ENCODE measurements at places on chromosomes 3 and 15.

GRCh38 chr3:32117320-32117719, 10.9 kb downstream of the GPD1L start:
- DNase-seq: no peak

GRCh38 chr15:90915216-90915807, 12.2 kb downstream of the MAN2A2 start:
- DNase-seq: no peak

DNA sequence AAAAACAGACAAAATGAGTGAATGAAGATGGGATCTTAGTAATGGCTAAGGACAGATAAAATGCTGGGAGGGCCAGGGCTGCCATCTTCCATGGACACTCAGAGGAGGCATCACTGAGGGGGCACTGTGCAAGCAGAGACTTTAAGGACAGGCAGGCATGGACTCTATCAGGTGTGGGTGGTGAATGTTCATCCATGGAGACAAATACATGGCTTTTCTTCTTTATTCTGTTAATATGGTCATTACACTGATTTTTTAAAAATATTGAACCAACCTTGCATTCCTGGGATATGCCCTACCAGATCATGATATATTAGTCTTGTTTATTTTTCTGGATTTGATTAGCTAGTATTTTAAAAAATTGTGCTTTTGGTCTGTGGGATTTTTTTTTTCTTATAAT, 12.2 kb downstream of the NUP210 start:
- no peak for DNase-seq

GRCh38 chr3:144187531-144188210, 216.0 kb downstream of the DIPK2A start:
- DNase-seq: no peak

DNA sequence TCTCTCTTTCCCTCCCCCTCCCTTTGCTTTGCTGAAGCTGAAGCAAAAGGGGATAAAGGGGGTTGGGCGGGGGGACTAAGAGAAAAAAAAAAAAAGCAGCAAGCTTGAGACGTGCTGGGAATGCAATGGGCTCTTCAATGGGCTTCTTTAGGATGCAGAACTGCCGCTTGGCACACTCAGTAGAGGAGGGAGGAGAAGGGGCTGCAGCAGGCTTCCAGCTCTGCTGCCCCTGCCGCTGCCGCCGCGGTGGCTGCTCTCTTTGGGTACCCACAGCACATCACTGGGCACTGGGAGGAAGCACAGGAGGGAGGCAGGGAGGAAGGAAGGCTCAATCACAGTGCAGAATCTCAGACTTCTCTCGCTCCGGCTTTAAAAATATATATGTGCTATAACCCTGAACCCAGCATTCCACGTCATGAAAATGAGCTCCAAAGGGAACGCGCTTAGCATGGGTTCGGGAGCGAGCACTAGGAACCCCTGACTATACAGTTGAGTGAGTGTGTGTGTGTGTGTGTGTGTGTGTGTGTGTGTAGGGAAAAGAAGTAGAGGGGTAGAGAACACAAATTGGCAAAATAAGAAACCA, 3.5 kb downstream of the SLITRK3 start:
- DNase-seq: no peak

DNA sequence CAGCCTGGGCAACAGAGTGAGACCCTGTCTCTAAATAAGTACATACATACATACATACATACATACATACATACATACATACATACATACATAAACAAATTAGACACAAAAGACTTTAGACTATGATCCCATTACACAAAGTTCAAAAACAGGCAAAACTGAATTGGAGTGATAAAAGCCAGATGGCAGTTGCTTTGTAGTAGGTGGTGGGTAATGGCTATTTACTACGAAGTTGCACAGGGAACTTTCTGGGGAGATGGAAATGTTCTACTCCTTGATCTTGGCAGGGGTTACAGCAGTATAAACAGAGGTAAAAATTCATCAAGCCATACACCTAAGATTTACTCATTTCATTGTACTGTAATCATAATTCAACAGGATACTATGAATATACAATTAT, 63.7 kb upstream of the HRH1 start:
- no peak for DNase-seq

- DNase-seq: no peak
These were observed 53.8 kb downstream of the SAMMSON start for GRCh38 chr3:70053293-70053692.

GRCh38 chr15:64092864-64093626, 593 bp downstream of the CIAO2A start:
- no peak for DNase-seq

DNA sequence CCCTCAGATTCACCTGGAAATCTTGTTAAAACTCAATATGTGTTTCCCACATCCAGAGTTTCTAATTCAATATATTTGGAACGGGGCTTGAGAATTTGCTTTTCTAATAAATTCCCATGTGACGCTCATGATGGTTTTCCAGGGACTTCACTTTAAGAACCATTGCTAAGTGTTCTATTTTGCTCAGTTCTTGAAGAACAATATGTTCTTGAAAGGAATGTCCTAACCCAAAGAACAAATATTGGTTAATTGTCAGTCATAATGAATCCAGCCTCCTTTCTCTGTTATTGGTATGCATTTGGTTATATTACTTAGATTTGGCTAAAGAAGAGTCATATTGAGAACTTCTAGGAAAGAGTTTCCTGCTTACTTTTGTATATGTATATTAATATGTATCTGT, 4.4 kb upstream of the PLSCR2 start:
- DNase-seq: no peak

- no peak for DNase-seq
These were observed 57.9 kb downstream of the TPRA1 start for GRCh38 chr3:127532561-127533203.

DNA sequence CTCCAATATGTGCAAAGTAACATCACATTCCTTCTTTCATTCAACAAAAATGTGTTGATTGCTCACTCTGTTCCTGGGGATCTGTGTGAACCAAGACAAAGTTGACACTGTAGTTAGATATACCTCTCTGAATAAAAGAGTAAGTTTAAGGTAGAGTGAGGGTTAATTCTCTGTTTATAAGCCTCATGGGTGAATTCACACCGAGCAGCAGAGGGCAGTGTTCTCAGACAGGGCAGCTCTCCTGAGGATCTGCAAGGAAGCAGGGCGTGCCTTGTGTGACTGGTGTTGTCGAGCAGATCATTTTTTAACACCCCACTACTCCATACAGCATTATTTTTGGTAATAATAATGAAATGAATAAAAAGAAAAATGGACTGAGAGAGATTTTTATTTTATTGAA, 34.4 kb downstream of the PAQR9 start:
- DNase-seq: no peak

GRCh38 chr3:2153053-2153452, 54.4 kb downstream of the CNTN4 start:
- no peak for DNase-seq

- no peak for DNase-seq
These were observed 117.3 kb upstream of the ALDH1A3 start for GRCh38 chr15:100762289-100762688.
